ENCODE measurements at places on chromosomes 6 and 20.

- no peak for DNase-seq
Observed at GRCh38 chr6:86355271-86355670, 582.1 kb upstream of the HTR1E start.

GRCh38 chr20:46964618-46965455 is 70.2 kb downstream of the EYA2 start:
- no peak for DNase-seq

- DNase-seq = no peak
Observed at GRCh38 chr6:1598886-1599285, 10.8 kb upstream of the FOXC1 start.

GRCh38 chr6:2891768-2892170 is 11.3 kb downstream of the SERPINB9 start:
- no peak for DNase-seq

- DNase-seq = peak; percentile 79
Observed at GRCh38 chr6:131924881-131925474, 26.2 kb downstream of the CCN2 start.

GRCh38 chr6:106799031-106799894 is 169.9 kb downstream of the QRSL1 start:
- DNase-seq = no peak

- DNase-seq = no peak
Observed at GRCh38 chr6:81772741-81773140, 20.3 kb upstream of the TENT5A start.

DNA sequence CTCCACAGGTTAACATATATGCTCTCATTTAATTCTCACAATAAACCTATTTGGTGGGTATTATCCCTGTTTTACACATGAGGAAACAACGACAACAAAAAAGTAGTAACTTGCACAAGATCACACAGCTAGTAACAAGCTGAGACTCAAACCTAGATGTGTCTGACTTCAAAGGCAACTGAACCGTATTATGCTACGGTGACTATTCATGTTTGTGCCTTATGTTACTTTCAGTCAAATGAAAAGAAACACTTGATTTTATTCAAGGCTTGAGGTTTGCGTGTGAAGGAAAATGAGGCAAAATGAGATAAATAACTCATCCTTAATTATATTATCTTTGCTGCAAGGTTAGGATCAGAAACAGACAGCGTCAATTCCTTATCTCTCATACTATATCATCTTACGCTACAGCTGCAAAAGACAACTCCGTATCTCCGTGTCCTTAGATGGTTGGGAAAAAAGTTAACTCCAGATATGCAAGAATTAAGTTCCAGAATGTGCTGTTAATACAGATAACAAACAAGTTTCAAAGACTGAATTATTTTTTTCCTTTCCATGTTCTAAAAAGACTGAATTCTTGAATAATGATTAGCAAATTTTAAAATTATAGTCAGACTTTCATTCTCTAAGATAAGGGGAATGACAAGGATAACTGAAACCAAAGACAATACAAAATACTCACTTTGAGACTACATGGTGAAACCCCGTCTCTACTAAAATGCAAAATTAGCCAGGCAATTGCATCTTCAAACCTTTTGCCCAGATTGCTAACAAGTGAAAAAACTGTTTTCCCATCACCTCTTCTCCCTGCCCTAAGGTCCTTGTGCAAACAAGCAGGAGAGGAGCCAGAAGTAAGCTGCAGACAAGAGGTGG is 27.8 kb downstream of the STAU1 start:
- DNase-seq = no peak

GRCh38 chr6:16338577-16339264 is 100.3 kb downstream of the GMPR start:
- peak; percentile 49 for DNase-seq

DNA sequence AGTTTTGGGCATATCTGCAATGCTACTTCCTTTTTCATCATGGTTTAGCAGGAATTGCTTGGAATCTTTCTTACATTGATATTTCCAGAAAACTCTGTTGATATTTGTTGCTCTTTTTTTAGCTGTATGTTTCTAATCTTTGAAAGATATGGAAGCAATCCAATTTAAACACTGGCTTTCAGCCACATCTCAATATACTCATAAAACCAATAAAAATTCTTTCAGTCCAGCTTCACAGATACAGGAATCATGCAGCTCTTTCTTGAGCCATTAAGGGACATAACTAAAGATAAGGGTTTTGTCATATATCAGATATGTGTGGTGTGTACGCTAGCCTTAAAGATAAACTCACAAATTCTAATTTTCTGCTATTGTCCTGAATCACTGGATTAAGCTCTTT is 47.4 kb downstream of the PKIB start:
- DNase-seq = no peak

DNA sequence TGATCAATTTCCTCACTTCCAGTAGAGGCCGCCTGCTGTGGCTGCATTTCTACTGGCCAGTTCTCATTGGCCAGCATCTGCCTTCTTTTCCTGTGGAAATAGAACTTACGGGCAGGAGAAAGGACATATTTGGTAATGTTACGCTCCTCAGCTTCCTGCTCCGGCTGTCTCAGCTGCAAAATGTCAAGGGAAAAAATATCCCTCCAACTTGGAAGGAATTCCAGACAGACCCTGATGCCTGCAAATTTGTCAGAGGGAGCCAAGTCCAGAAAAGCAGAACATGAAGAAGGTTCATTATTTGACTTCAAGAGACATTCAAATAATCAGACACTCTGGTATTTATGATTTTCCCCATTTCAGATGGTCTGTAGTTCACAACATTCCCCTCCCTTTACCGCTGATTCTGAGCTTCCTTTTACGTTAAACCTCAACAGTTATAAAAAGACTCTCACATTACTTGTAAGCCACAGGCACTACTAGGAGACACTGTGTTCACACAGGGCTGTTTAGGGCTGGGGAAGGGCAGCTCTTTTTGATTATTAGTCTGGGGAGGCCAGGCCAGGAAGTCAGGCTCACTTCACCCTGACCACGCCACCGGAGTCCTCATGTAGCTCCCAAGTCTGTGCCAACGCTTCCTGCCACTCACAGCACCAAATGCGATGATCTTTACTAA is 179.6 kb upstream of the CCN2 start:
- DNase-seq = no peak

- DNase-seq = no peak
Observed at GRCh38 chr20:32871627-32872160, 13.0 kb downstream of the EFCAB8 start.

DNA sequence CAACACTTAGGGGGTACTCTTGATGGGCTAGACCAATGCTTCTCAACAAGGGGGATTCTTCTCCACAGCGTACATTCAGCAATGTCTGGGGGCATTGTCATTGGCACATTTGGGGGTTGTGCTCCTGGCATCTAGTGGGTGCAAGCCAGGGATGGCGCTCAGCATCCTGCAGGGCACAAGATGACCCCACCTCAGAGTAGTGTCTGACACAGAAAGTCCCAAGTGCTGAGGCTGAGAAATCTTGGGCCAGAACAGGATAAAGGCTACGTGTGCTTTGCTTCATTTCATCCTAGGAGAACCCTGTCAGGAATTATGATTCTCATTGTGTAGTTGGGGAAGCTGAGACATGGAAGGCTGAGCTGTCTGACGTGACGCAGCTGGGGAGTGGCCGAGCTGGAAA is 298.6 kb downstream of the CDH26 start:
- DNase-seq = no peak

- peak; percentile 73 for DNase-seq
Observed at GRCh38 chr6:38671885-38672467, 31.0 kb downstream of the GLO1 start.

- peak; percentile 22 for DNase-seq
Observed at GRCh38 chr6:10800810-10801209, 37.5 kb downstream of the MAK start.

DNA sequence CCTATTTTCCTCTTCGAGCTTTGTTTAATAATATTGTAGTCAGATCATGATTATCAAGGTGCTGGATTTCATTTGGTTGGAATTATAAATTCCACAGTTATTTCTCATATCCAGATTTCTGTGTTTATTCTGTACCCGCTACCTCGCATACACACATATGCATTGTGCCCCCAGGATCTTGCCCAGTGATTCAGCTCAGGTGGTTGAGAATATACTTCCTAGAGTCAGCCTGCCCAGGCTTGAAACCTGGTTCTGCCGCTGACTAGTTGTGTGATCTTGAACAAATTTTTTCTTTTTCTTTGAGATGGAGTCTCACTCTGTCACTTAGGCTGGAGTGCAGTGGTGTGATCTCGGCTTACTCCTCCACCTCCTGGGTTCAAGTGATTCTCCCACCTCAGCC is 14.7 kb downstream of the GINM1 start:
- no peak for DNase-seq

- DNase-seq = no peak
Observed at GRCh38 chr6:166566026-166567011, 20.2 kb downstream of the RAMACL start.

- no peak for DNase-seq
Observed at GRCh38 chr6:161171207-161171606, 102.7 kb downstream of the AGPAT4 start.

- no peak for DNase-seq
Observed at GRCh38 chr6:35388030-35388429, 45.7 kb downstream of the PPARD start.

DNA sequence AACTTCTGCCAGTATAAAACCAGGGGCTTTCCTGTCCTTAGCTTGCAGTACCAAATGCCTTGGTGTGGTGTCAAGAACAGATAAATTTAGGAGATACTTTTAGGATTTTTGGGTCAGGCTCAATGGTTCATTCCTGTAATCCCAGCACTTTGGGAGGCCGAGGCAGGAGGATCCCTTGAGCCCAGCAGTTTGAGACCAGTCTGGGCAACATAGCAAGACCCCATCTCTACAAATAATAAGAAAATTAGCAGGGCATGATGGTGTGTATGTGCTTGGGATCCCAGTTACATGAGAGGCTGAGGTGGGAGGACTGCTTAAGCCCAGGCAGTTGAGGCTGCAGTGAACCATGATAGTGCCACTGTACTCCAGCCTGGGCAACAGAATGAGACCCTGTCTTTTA is 3.2 kb upstream of the ZBTB12 start:
- DNase-seq = no peak

DNA sequence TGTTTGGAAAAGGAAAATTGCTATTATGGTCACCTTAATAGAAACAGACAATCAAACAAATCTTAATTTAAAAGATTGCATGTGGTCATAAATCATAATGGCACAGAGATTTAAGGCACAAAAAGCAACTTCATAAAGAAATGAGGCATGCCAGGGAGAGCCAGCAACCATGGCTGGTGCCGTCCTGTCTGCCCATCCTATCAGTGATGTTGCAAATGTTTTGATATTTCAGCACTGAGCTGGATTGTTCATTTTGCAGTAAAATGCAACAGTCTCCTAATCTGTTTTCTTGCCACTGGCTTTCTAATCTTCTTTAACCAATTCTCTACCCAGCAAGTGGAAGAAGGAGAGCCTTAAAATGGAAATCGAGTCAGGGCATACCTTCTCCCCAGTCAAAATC is 249.8 kb downstream of the SAMD5 start:
- no peak for DNase-seq

DNA sequence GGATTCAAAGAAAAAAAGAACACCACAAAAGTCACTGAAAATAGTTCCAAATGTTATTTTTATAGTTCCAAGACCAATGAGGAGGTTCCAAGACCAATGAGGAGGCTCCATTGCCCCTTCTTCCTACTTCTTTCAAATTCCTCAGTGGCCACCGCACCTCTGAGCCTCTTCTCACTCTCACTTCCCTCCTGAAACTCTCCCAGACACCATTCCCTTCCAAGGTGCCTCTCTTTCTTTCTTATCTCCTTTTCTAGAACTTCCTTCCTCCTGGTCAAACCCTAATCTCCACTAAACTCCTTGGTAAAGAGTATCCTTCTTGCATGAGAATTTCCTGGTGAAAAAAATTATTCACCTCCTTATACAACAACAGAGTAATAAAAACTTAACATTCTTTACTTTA is 20.4 kb upstream of the MCUR1 start:
- DNase-seq = no peak

DNA sequence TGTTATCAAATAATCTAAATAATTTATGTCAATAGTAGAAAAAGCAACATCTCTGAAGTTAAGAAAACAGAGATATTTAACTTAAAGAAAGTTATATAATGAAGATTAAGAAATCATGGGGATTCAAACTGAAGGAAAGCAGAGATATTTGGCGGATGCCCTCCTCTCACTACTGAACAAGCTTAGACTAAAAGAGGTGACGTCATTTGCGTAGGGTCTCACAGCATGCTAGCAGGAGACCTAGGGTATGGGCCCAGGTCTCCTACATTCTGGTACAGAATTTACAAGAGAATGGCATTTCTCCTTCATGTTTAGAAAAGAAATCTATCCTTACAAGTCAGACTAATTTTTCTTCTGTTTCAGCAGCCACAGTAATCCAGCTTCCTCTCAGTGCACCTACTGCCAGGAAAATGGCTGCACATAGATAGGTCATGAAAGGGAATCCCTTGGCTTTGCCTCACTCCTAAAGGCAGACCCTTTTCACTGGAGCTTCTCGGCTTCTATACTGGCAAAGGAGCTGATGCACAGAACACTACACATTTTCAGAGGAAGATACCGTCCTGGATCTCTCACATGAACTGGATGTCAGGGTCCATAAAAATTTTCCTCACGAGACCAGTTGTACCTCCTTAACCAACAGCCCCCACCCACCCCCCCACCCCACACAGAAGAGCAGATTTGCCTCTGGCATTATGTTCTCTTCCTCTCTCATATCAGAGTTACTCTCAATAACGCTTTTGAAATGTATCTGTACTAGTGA is 41.8 kb upstream of the DST start:
- no peak for DNase-seq

DNA sequence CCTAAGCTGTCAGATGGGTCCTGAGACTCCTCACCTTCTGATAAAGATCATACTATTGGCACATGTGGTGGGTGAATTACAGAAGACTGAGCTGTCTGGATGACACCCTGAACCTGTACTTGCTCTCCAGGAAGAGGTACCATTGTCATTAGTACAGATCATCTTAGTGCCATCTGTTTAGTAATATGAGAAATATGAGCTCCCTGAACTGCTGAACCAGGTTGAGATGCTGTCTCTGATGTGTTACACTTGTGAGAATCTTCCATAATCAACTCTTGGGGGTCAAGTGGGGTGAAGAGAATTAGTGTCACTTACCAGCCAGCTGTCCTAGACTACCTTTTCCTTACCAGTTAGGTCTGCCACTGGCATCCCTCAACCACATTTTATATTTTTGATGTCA is 531.0 kb downstream of the EPHA7 start:
- DNase-seq = no peak

GRCh38 chr6:138428944-138429598 is 25.0 kb downstream of the HEBP2 start:
- DNase-seq = peak; percentile 69

DNA sequence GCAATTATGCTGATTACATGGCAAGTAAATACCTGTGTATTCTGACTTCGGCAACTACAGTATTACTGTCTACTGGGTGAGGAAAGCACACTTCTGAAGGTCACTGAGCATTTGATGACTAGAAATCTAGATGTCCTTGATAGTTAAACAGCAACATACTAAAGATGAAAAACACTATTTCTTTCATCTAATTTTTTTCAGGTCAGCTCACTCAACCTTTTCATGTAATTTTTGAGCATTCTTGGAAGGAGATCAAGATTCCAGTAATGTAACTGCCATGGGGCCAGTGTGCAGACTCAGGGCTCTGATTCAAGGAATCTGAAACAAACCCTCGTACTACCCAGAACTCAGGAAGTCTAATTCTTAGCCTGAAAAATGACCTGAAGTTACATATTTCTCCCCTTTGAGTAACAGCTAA is 222.6 kb upstream of the TAB2 start:
- DNase-seq = no peak

GRCh38 chr6:154653385-154653784 is 79.8 kb upstream of the SCAF8 start:
- DNase-seq = no peak
